ENCODE measurements at places on chromosomes 13 and 19.

DNA sequence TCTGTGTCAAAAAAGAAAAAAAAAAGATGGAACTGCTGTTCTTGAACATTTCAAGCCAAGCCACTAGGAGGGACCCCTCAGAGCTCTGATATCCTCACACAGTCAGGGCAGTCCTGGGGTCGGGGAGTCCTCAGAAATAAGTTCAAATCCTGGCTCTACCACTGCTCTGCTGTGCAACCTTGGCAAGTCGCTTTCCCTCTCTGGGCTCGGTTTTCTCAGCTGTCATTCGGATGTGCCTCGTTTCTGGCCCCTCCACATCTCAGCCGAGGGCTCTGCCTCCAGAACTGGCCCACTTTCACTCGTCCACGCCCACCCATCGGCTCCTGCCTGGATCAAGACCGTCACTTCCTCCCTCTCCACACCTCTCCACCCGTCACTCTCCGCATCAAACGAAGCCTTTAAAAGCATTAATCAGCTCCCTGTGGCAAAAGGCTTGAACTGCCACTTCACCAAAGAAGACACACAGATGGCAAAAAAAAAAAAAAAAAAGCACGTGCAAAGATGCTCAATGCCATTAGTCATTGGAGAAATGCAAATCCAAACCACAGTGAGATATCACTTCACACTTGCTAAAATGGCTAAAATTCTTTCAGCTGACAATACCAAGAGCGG lies 7.4 kb upstream of the ZNRF4 start:
- no peak for DNase-seq

GRCh38 chr13:31278869-31279268 lies 79.1 kb downstream of the B3GLCT start:
- DNase-seq = no peak

DNA sequence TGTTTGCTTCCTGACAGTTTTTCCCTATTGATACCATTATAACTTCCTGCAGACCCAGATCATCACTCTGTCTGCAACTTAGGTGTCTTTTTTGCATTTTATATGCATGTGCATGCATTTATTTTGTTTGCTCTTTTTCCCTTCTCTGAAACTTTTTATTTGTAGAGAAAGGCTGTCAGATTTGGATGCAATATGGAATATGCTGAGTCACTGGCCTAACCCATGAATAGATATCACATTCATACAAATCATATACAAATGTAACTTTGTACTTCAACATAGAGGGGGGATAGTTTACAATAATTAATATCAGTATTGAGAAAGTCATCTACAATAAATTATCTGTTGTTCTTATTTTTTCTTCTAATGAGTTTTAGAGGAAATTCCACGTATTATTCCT lies 1465.0 kb downstream of the EFNB2 start:
- DNase-seq = no peak

GRCh38 chr13:83117046-83117445 lies 765.2 kb downstream of the SLITRK1 start:
- DNase-seq = no peak

DNA sequence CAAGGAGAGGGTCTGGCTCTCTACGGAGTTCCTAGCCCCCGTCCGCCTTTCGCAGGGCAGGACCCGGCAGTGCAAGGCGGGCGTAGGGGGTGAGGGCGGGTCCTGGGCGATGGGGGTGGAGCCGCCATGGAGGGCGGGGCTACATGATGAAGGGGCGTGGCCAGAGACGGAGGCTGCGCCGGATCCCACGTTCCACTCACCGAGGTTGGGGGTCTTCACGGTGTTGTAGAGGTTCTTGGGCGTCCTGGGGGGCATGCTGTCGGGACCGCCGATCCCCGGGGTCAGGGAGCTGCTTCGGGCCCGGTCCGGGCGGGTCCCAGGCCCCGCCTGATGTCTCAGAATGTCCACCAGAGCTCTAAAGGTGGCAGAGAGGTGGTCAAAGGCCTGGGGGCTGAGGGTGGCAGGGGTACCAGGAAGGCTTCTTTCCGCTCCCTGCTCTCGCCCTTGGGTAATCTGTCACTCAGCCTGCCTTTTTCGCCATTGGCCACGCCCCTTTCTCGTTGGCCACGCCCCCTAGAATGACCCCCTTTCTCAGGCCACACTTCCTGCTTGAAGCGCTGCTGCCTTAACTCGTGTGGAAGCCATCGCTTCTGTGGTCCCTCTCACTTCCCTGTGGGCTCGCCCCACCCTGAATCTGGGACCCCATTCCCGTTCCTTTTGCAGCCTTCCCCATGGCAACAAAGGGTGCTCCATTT lies 2.5 kb downstream of the SHISA7 start:
- DNase-seq = no peak

DNA sequence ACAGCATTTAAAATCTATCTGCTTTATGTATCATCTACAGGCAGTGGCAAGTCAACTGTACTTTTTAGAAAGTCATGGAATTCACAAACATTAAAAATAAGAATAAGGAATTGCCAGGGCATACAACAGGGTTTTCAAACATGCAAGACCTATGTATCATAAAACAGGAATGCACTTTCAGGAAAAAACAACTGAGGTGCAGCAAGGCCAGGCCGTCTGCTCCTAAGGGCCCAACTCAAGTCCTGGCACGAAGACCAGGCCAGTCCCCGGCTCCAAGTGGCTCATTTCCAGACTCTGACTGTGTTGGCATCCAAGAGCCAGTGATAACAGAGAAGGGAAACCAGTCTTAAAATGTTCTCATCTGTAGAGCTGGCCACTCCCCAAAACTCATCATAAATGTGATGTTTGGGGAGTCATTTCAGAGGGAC lies 7.1 kb downstream of the RFX2 start:
- DNase-seq = no peak

GRCh38 chr13:91684746-91685145 lies 286.3 kb downstream of the GPC5 start:
- DNase-seq = no peak

DNA sequence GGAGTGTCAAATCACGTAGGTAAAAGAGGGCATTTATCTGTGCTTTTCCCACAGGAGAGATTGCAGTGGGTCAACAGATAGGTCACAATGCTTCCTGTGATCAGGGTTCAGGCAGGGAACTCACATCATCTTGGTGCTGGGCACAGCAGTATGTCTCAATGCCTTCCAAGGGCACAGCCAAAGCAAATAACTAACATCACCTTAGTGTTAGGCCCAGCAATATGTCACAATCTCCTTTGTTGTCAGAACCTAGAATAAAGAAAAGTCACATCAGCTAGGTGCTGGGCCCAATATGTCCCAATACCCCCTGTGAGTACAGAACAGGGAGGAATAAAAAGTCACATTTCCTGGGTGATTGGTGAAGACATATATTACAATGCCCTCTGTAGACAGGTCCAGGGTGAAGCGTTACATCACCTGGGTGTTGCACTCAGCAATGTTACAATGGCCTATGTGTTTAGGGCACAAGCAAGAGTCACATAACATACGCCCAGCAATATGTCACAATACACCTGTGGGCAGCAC lies 11.4 kb upstream of the ZNF724 start:
- DNase-seq = no peak

GRCh38 chr19:7393939-7394730 lies 45.4 kb downstream of the ARHGEF18 start:
- DNase-seq = no peak

GRCh38 chr19:18438331-18439024 lies 545 bp upstream of the ISYNA1 start:
- DNase-seq = no peak

- no peak for DNase-seq
These were observed 100.1 kb downstream of the DGKH start for GRCh38 chr13:42148538-42148937.

- no peak for DNase-seq
These were observed 39.7 kb downstream of the RCBTB2 start for GRCh38 chr13:48493066-48493765.

DNA sequence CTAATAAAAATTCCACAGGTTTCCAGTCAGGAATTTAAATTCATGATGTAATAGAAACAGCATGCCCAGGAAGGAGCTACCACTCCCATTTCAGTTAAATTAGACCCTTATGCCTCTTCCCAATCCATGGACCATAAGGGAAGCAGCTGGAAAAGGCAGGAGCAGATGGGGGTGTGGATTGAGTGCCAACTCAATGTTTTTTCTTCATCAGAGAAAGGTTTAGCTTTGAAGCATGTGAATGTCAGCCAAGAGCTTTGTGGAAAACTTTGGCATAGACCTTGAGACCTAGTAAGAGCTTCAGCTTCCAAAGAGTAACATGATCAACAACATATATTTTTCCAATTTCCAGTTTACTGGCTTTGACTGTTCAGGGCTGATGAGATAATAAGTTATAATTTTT lies 2139.9 kb downstream of the PCDH9 start:
- DNase-seq = no peak

DNA sequence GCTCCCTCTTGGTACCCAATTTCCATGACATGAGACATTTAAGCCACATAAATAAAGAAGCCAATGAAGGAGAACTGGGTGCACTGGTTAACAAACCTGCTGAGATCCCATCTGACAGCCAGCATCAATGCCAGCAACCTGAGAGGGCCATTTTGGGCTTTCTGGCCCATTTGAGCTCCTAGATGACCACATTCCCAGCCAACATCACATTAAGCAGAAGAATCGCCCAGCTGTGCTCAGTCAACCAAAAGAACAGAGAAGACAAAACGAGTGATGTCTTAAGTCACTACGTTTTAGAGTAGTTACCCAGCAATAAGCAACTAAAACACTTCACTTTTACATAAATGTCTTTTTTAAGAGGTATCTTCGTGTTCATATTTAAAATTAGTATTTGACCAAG lies 21.9 kb downstream of the LCP1 start:
- DNase-seq = no peak

DNA sequence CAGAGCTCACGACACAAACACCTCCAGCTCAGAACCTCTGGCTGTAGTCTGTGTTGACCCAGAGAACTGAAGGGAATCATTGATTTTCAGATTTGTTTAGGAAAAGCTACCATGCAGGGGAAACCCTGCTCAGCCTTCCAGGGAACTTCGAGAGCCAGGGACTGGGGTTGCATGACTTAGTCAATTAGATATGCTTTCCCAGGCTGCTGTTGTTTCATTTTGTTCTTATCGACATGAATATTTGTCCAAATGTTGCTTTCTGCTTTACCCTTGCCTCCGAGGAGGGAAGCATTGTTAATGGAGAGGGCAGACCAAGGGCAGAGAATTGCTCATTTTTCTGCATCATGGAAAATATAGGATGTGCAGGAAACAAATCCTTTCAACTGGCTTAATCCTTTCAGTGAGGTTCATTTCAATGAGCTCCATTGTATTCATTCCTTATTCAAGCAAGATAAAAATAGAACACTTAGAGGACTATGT lies 82.5 kb downstream of the KLF5 start:
- no peak for DNase-seq

DNA sequence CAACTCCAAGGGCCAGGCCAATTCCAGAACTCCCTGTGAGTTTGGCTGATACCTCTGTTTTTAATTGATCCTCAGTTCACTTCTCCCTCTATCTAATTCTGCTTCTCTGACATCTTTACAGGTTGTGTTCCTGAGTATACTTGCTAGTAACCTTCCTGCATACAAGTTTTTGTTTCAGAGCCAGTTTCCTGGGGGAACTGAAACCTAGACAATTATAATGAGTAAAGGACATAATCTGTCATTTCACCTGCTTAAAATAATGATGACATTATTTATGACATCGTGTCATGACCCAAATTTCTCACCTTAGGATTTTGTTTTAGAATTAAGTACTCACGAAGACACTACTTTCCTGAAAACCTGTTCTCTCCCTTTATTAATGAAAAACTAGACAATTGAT lies 12.5 kb upstream of the MYCBP2 start:
- DNase-seq = no peak

DNA sequence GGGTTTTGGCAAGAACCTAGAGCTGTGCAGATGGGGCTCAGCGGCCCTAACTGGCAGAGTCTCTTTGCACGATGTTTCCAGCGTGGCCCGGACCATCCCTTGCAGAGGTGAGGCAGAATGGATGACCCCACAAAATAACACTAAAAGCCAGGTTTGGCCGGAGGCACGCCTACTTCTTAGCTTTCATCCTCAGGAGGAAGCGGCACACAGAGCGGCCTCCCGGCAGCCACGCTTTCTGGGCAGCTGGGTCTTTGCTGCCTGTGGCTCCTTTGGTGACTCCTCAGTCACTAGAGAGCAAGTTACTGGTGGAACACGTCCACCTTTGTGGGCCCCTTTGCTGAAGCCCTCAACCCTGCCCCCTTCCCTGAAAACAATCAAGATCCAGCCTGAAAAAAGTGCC lies 25.2 kb downstream of the TEX29 start:
- no peak for DNase-seq

DNA sequence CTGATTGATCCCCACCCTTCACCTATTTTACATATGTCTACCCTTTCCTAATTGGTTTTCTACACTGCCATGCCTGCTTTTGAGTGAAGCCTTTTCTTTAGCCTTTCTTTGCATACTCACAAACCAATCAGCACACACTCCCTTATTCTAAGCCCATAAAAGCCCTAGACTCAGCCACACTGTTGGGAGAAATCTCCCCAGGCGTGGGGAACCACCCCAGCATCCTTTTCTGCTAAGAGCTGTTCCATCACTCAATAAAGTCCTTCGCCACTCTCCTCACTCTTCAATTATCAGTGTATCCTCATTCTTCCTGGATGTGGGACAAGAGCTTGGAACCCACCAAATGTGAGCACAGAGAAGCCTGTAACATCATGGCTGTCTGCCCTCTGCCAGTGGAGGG lies 343.6 kb downstream of the SLITRK1 start:
- DNase-seq = no peak

- DNase-seq = no peak
These were observed 624.0 kb upstream of the GPC6 start for GRCh38 chr13:92602560-92602959.

DNA sequence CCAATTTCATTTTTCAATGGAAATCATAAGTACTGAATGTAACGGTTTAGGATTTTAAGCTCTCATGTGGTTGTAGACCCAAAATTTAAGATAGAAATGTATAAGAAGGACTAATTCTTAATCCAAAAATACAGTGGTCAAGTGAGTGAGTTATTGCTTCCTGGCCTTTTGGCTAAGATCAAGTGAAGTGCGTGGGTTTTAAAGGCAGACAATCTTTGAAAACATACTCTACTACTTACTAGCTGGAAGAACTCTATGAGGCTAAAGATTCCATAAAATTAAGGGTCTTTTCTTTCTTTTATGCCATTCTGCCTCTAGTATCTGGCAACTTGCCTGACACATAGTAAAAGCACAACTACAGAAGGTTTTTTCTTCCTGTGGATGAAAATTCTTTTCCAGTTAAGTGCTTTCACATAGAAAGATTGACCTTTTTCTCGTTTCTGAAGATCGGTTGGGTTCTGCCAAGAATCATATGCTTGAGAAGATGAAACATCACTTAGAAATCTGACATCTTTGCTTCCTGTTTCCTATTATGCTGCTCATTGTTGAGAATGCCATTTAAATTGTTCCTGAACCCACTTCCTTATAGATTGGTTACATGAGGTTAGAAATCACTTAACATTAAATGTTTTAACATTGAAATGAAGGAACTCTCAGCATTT lies 26.4 kb upstream of the SCEL start:
- no peak for DNase-seq
